ENCODE measurements at places on chromosomes 3 and 15.

DNA sequence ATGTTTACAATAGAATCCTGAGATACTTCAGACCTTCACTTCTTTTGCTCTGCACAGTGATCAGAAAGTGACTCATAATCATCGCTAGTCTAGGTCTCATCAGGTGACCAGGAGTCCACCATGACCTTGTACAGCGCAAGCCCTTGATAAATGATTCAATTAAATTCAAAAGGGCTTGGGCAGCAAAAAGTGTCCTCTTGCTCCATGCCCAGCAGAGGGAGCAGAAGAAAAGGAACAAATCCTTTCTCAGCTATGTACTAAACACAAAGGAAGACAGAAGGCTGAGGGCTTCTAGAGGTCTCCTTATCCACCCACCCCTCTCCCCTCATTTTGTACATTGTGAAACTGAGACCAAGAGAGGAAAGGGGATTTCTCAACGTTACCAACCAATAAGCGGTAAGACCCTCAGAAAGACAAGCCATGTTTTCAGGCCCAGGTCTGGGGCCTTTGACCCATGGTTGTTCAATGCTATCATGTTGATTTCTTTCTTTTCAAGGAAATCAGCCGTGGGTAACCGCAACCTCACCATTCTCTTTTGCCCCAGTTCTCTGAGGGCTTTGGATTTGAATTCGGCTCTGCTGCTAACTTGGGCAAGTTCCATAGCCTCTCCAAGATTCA, 74.8 kb downstream of the AQP9 start:
- no peak for DNase-seq

GRCh38 chr3:170751083-170751898, 118.7 kb downstream of the RPL22L1 start:
- no peak for DNase-seq

- no peak for DNase-seq
Observed at GRCh38 chr3:150249779-150250470, 158.2 kb upstream of the TSC22D2 start.

DNA sequence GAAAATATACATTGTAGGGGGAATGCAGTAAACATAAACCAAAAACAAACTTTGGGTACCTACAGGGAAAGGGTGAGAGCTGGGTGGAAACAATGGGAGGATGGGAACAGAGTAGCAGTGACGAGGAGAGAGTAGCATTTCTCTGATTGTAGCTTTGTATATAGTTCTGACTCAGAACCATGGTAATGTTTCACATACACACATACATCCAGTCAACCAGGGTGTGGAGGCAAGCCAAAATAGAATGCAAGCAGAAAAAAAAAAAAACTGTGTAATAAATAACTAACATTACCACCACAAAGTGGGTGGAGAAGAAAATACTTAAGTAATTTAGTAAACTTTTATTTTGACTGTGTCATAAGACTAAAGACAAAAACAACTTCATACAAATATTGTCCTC, 27.2 kb downstream of the BCL2A1 start:
- DNase-seq: no peak

DNA sequence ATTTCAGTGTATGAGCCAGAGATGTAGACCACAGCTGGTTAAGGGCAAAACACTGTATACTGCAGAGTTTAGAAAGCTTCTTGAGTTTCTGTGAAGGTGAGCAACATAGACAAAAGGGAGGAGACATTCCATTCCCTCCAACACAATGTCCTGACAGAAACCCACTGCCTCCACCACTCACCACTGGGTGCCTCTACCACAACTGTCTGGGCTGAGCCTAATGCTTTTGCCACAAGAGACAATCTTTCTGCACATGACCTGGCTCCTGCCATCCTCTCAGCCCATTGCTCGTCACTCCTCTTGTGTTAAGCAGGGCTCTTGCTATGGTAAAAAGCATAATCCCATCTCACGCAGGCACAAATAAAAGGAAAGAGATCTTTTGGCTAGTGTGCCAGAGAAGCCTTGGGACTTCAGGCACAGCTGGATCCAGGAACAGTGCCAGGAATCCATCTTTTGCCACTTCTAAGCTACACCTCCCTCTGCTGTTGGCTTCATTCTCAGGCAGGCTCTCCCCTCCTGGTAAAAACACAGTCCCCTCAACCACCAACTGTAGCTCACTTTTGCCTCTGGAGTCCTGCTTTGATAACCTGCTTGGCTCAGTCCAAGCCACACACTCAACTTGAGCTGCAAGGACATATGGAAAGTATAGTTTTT, 140.6 kb upstream of the PRR20G start:
- DNase-seq: no peak

GRCh38 chr15:76286271-76286879, 24.9 kb downstream of the ETFA start:
- no peak for DNase-seq

DNA sequence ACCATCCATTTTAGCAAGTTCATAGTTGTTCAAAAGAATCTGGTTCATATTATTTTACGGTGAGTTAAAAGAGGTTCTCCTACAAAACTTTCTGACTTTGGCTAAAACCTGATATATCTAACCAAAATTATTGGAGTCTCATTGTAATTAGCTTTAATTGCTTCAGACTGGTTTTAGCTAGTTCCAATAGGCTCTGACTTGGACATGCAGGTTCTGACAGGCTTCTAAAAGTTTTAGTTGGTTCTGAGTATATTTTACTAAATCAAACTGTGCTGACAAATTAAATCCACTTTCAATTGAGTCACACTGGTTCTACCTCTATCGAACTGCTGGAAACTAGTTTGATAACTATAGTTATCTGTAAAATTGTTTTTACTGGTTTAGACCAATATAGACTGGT, 42.1 kb upstream of the RSL24D1 start:
- DNase-seq: no peak

GRCh38 chr3:41717641-41718040, 244.3 kb downstream of the ULK4 start:
- DNase-seq: no peak

GRCh38 chr3:141308588-141309218, 59.6 kb upstream of the ZBTB38 start:
- no peak for DNase-seq

DNA sequence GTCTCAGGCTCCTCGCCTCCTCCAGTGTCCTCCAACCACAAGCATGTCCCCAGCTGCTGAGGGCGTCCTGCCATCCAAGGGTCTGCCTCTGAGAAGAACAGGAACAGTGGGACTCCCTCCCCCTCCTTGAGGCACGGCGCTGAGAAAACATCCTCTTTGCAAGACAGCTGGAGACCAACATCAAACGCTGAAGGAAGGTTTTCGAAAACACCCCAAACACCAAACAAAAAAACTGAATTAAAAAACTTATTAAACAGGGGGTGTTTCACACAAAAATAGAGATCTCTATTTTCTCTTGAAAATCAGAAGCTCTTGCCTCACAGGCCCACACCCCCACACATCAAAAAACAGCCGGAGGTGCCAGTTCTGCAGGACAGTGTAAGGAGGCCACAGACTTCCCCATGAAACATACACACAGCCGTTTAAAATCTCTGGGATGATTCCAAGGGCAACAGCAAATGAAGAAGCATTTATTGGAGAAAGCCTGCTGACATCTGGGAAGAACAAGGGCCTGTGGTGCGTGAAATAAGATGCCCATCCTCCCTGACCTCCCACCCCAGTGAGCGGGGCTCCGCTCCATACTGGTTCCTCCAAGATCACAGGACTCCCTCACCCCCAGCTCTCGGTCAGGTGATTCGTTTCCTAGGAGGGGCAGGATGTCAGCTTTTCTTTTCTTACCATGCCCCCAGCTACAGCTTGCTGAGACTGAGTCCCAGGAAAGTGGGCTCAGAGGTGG, 71.3 kb downstream of the NUP210 start:
- no peak for DNase-seq

DNA sequence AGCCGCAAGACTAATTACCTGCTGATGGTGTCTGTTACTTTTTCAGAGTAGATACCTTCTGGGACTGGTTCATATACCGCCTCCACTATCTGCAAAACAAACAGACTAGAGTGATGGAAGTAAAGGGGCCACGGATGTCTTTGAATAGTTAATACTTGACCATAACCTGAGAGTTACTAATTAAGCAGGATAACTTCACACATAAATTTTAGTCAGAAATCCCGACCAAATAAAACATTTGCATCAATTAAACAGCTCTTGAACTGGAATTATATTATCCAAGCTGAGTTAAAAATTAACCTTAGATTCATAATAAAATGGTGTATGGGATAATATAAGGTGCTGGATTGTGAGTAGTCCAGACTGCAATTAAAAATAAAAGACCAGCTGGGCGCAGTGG, 167.7 kb downstream of the NEK10 start:
- DNase-seq: no peak

DNA sequence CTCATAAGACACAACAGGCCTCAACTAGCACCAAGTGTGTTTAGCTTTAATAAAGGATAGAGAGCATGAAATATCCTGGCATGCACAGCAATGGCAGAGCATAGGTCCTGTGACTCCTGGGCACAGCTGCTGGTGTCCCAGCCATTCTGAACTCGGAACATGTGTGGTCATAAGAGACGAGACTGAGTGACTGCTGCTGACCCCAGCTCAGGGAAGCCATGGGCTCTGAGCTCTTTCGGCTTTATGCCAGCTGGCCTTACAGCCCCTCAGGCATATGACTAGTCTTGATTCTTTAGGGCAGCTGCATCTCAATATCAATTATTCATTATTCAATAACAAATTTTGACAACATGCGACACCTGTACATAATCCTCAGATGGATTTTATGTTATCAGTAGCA, 62.4 kb upstream of the TOPAZ1 start:
- DNase-seq: no peak

DNA sequence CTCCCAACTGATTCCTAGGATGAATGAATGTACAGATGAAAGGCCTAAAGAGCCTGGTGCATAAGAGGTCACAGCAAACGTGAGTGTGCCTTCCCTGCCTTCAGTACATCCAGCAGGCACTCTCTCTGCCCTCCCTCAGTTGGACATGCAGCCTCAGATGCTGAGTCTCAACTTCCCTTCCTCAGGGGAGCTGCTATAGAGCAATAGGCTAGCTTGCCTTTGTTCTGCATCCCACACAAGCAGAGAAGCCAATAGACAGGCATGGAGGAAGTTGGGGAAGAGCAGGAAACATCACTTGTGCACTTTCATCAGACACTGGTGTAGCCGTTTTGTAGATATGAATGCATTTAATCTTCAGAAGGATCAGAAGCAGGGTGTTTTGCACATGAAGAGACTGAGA, 147.5 kb upstream of the THBS1 start:
- no peak for DNase-seq

GRCh38 chr3:53354945-53355498, 7.7 kb upstream of the DCP1A start:
- no peak for DNase-seq

- DNase-seq: no peak
Observed at GRCh38 chr3:140472306-140473020, 205.4 kb upstream of the TRIM42 start.

DNA sequence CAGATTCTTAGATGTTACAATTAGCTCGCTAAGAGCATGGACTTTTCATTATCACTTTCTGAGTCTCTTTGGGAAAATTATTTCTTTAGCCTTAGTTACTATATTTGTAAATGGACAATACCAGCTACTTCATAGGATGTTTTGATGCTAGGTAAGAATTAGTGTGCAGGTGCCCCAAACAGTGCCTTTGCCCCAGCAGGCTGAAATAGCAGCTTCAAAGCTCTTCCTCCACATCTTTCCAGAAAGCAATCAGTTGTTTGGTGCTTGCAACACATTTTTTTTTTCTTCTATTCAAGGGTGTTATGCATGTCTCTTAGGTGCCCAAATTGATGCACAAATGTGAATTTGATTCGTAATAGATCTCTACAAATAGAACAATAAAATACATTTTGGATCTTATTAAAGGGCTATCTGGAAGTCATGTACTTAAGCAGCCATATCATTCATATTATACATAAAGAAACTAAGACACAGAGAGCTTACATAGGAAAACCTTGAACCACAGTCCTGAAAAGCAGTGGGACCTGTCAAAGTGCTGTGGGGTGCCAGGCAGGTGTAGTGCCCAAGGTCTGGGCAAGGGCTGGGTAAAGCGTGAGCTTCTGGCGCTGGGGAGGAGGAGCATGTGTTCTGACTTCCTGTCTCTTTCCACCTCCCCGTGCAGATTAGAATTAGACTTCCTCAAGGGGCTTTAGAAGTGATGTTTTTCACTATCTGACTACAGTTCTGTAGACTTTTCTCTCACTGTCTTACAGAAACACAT, 62.9 kb downstream of the FNDC3B start:
- DNase-seq: no peak

DNA sequence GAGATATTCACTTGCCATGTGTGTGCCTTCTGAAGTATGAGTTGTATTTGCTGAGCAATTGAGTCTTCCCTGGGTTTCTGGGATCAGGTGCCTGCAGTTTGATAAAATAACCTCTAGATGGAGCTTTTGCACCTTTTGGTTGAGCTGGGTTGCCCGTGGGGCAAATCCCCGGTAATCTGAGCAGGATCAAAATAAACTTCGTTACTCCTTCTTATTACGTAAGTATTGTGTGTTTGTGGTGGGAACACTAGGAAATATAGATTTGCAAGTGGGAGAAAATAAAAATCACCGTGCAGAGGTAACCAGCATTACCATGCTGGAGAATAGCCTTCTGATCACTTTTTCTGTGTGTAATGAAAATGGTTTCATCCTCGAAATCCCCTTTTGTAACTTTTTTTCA, 277.4 kb upstream of the NR2E3 start:
- no peak for DNase-seq

Data from activated CD8-positive, alpha-beta memory T cell treated with anti-CD3 and anti-CD28 coated beads for 4 hours (primary cell).